IMR-90 (cell line): ENCODE measurements at places on chromosomes 1 and 21. TPM values are rescaled to one million over a fixed set of nuclear protein-coding genes. Genes with fewer than 3 reads are reported as not detected.

DNA sequence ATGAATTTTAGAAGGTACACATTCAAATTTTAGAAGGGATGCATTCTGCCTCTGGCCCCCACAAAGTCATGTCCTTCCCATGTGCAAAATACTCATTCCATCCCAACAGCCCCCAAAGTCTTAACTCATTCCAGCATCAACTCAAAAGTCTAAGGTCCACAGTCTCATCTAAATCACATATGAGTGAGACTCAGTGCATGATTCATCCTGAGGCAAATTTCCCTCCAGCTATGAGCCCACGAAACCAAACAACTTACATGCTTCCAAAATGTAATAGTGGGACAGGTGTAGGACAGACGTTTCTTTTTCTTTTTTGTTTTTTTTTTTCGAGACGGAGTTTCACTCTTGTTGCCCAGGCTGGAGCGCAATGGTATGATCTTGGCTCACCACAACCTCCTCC is 12.5 kb upstream of the WNT2B start:
- peak; percentile 36 for DNase-seq

GRCh38 chr1:31791131-31791858 is 24.5 kb downstream of the SPOCD1 start:
- DNase-seq: no peak

Gene OR6K3
- total RNA-seq: not detected in 2 replicates

- no peak for DNase-seq
Observed at GRCh38 chr1:160797861-160798273, 1.9 kb downstream of the LY9 start.

- no peak for DNase-seq
Observed at GRCh38 chr1:16054598-16055540, 11.3 kb downstream of the CLCNKB start.

DNA sequence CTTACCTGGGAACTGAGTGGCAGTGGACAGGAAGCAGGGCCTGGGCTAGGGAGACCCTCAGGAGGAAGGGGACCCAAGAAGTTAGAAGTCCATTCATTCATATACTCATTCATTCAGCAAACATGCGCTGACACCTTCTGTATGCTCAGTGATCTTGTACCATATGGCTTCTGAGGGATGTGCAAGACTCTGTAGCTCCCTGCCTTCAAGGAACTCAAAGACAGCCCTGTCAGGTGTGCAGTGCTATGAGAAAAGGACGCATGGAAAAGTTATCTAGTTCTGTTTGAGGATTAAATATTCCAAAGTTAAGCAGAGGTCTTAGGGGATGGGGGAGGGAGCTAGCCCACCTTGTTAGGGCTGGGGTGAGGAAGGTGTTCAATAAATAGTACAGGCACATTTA is 12.5 kb downstream of the DMAP1 start:
- no peak for DNase-seq

GRCh38 chr1:39973503-39974135 is 18.7 kb downstream of the MFSD2A start:
- peak; percentile 56 for DNase-seq

DNA sequence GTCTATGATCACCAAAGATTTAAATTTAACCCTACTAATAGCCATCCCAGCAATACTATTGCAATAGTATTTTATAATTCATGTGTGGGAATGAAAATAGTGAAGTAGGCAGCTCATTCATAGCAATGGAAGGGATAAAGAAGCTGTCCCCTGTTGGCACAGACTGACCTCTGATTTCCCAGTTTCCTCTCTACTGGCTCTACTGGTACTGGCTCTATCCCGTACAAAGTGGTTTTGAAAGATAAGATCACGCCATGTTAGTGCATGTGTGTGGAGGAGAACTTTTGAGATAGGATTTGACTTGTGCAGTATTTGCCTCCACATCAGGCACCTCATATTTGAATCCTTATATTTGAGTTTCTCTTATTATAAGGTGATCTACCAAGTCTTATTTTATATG is 227.3 kb upstream of the ADGRL2 start:
- no peak for DNase-seq

Gene CRYAA
- total RNA-seq: not detected in 2 replicates
